Heart left ventricle (tissue), 16 donors: ENCODE measurements at places on chromosomes 2 and 18. TPM values are rescaled to one million over a fixed set of nuclear protein-coding genes. Genes with fewer than 3 reads are reported as not detected.

The PLEKHH2 gene
- total RNA-seq = 0.93 TPM

The MGAT4A gene
- 17.7 TPM for total RNA-seq

The SERPINB4 gene
- not detected for total RNA-seq

- peak overlapping the region; percentile 4 for H3K4me3 ChIP-seq
- DNase-seq = no peak
Measured at GRCh38 chr2:128187032-128187654, 96.1 kb downstream of the UGGT1 start.

DNA sequence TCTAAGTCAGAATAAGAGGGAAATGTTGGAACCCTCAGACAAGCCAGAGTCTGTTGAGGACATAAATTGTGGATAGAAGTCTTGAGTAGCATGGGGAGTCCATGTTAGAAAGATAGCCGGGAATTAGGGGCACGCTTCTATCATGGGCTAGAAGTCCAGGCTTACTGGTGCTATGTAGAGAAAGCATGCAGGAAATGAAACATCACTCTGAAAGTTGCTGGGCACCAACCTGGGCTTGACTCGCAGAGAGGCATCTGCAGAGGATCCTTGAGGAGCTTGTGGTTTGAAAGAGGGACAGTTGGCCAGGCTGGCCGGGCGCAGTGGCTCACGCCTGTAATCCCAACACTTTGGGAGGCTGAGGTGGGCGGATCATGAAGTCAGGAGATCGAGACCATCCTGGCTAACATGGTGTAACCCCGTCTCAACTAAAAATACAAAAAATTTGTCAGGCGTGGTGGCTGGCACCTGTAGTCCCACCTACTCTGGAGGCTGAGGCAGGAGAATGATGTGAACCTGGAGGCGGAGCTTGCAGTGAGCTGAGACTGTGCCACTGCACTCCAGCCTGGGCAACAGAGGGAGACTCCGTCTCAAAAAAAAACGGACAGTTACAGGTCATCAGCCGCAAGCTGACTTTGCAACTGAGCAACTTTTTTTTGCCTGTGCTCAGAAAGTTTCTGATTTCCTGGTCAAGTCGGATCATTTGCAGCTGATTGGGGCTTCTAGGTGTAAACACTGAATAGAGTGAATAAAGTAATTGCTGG, 24.9 kb downstream of the CERS6 start:
- DNase-seq = no peak
- no peak overlapping the region for H3K4me3 ChIP-seq
- H3K27me3 ChIP-seq = no peaks in the 10 kb centered on the region
- H3K36me3 ChIP-seq = no peaks in the 10 kb centered on the region
- peaks cover 5% of the 10 kb centered on the region for H3K4me1 ChIP-seq
